CD4-positive, alpha-beta T cell treated with Interleukin-10 for 1 hour (primary cell): ENCODE measurements at places on chromosomes 5 and 9.

DNA sequence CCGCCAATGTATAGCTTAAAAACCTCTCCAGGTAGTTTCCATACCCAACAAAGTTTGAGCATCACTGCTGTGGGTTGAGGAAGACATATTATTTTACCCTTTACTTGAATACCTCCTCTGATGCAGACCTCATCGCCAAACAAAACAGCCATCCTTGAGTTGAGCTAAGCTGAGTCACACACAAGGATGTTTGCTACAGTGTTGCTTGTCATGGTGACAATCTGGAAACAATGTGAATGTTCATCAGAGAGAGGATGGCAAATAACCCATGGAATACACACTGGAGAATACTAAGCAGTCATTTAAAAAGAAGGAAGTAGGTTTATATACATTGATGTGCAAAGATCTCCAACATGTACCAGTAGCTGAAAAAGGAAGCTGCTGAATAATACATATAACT, 41.1 kb upstream of the TCF7 start:
- no peak for DNase-seq

DNA sequence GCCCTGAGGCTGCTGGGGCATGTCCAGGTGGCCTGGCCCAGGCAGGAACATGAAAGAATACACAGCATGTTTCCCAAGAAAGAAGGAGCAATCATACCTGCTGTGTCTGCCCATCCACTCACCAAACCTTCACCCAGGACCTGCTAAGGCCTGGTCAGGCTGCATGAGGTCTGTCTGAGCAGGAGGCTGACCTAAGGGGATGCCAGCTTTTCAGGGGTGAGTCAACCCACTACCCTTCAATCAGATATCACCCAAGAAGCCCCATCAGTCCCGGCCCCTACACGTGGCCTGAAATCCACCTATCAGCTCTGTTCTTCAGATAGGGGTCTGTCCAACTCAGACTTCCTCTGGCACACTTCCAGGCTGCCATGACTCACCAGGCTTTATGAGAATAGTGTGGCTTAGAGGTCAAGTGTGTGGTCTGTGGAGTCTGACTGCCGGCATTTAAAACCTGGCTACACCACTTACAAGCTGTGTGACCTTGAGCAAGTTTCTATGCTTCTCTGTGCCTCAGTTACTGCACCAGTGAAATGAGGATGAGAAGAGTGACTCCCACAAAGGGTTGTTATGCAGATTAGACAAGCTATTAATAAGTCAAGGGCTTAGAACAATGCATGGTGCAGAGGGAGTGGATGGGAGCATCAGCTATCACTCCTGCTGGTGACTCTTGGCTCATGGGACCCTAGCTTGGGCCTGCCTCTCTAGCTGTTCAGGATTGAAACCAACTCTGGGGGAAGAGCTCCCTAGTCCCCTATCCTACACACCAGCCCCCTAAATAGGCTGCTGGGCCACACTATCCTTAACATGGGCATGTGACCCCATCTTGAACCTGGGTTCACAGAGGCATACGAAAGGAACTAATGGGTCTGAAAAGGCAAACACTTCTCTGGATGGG, 130.3 kb downstream of the PAX5 start:
- DNase-seq, result no peak

- DNase-seq, result no peak
Measured at GRCh38 chr5:79888643-79889042, 102.4 kb downstream of the MTX3 start.

DNA sequence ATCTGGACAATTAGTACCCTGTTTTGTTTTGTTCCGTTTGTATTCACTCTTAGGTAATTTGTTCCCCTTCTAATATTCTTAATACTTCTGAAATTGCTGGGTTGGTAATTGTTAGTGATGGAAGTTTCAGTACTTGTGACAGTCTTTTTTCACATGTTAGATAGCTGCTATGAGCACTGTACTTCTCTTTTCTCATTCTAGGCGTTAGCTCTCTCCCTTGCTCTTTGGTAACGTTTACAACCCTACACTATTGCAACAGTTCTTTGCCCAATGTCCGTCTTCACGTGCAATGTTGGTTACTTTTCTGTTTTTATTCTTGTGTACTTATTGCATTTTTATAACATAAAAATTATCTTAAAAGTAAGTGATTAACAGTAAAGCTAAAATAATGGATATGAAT, 1509.0 kb downstream of the MAT2B start:
- no peak for DNase-seq

- DNase-seq, result no peak
Measured at GRCh38 chr5:175230299-175230698, 213.7 kb downstream of the DRD1 start.

DNA sequence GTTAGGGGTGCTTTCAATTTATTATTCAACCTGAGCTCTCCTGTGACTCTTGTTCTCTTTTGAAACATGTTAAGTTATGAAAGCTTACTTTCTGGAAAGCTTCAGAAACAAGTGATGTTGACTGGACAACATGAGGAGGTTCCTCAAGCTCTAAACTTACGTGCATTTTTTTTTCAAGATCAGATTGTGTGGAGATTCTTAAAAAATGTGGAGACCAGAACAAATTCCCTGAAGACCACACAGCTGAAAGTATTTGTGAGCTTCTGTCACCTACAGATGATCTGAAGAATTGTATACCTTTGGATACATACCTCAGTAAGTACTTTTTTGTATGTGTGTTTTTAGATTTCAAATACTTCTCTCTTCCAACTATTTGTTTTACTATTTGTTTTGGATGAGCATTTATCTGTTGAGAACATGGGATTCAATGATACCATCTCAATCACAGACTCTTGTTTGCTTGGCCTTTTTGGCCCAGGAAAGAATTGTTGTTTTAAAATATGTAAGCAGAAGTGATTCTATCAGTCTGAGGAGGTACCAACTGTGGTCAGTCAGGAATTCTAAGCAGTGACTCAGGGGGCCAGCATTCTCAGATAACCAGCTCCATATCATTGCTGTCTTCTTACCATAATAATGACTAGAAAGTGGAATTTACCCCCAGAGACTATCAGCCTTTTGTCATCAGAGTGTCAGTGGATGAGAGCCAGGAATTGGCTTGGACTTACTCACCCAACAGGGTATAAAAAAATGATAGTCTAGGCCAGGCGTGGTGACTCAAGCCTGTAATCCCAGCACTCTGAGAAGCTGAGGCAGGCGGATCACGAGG, 34.4 kb upstream of the GLIPR2 start:
- DNase-seq, result no peak

- no peak for DNase-seq
Measured at GRCh38 chr5:56617998-56618397, 197.4 kb upstream of the MAP3K1 start.

DNA sequence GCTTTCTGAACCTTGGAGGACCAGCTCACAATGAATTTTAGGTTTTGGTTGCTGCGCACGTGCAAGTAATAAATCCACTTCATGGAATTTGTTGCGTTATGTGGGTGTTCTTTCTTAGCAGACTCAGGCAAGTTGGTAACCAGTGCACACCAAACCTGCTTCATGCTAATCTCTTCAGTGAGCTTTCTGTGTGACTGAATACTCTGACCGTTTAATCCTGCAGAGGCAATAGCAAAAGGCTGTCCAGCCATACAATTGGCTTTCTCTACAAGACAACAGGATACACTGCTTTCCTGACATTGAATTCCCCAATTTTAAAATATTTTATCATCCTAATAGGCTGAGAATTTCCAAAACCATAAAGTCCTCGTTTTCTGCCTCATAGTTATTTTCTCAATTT, 10.3 kb downstream of the UGT3A2 start:
- no peak for DNase-seq

DNA sequence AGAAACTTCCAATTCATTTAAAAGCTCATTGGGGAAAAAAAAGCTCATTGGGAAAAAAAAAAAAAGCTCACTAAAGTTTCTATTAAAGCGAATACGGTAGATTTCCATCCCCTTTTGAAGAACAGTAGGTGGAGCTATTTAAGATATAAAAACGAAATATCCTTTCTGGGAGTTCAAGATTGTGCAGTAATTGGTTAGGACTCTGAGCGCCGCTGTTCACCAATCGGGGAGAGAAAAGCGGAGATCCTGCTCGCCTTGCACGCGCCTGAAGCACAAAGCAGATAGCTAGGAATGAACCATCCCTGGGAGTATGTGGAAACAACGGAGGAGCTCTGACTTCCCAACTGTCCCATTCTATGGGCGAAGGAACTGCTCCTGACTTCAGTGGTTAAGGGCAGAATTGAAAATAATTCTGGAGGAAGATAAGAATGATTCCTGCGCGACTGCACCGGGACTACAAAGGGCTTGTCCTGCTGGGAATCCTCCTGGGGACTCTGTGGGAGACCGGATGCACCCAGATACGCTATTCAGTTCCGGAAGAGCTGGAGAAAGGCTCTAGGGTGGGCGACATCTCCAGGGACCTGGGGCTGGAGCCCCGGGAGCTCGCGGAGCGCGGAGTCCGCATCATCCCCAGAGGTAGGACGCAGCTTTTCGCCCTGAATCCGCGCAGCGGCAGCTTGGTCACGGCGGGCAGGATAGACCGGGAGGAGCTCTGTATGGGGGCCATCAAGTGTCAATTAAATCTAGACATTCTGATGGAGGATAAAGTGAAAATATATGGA, at the start of gene PCDHGA12:
TSS of gene PCDHGA12 (plus strand) at position 176 of the 782 bp plus-strand sequence. CDS start at position 429, 253 bp downstream.
- peak; percentile 19 for DNase-seq
